OCI-LY7 (cell line): ENCODE measurements at places on chromosomes 7 and 10.

DNA sequence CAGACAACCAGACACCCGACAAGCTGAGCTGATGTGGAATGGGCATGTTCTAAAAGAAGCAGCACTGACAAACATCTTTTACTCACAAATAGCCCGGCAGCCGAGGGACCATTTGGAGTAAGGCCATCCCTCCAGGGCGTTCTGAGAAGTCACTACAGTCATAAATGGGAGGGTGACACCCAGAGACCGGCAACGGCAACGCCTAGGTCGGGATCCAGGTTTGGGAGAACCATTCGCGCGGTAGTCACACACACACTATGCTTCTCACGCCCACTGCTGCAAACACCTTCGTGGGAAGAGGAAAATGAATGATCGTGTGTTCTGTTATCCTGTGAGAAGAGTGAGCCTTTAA lies 9.8 kb downstream of the TNS3 start:
- no peak for DNase-seq

DNA sequence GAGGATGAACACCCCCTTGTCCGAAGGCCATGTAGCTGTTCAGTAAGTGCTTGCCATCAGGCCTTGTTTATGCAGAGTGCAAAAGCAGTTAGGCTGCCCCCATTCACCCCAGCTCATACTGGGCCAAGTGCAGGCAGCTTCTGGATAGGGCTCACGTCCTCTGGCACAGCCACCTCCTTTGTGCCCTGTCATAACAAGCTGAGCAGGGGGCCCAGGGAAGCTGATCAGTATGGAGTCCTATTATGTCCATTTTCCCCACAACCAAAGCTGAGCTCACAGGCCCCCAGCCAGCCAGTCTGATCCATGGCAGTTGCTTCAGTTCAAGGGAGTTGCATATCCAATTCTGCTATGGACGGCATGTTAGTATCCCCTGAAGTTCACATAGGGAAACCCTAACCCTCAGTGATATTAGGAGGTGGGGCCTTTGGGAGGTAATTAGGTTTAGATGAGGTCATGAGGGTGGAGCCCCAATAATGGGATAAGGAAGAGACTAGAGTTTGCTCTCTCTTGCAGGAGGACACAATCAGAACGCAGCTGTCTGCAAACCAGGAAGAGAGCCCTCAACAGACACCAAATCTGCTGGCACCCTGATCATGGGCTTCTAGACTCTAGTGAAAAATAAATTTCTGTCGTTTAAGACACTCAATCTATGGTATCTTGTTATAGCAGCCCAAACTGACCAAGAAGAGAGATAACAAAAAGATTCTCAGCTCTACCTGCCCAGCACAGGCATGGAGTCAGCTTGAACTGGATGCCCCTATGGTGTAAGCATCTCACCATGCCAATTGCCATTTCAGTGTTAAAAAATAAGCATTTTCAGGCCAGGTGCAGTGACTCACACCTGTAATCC lies 155.9 kb downstream of the FGFR2 start:
- DNase-seq = no peak

DNA sequence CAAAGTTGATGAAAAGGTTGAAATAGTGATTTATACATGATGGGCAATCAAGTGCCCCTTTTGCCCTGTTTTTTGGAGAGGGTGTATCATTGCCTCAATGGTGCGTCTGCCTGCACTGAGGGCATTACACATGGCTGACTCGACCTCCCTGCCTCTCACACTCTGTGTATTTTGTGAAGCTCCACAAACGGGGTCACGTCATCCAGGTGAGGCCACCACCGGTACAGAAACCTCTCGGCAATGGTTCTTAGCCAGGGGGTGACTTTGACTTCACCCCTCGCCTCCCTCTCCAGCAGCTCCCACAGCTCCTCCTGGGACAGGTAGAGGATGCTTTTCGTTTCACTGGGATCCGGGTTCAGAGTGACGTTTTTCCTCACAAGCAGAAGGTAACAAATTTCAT lies 6.3 kb downstream of the IDI2 start:
- DNase-seq = no peak

DNA sequence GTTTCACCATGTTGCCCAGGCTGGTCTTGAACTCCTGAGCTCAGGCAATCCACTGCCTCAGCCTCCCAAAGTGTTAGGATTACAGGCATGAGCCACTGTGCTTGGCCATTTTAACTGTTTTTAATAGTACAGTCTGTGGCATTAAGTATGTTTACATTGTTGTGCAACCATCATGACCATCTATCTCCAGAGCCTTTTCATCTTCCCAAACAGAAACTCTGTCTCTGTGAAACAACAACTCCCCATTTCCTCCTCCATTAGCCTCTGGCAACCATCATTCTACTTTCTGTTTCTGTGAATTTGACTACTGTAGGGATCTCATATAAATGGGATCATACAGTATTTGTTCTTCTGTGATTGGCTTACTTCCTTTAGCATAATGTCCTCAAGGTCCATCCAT lies 48.3 kb upstream of the SEPHS1 start:
- no peak for DNase-seq

DNA sequence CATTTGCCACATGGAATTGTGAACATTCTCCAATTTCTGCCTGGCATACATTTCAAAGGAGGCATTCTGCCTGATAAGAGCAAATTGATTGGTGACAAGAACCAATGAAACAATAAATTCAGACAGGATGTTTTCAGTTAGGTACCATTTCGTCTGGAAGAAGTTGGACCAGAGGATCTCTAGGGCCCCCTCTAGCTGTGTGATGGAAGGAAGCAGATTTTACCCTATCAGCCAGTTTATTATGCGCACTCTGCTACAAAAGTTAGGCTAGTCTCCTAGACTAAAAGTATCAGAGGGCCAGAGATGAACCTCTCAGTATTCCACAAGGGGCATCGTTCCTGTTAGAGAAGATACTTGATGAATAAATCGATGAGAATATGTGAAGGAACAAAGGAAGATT lies 118.0 kb downstream of the BUB3 start:
- DNase-seq = peak; percentile 1

- DNase-seq = no peak
Observed at GRCh38 chr10:75959209-75959608, 527.8 kb downstream of the LRMDA start.

DNA sequence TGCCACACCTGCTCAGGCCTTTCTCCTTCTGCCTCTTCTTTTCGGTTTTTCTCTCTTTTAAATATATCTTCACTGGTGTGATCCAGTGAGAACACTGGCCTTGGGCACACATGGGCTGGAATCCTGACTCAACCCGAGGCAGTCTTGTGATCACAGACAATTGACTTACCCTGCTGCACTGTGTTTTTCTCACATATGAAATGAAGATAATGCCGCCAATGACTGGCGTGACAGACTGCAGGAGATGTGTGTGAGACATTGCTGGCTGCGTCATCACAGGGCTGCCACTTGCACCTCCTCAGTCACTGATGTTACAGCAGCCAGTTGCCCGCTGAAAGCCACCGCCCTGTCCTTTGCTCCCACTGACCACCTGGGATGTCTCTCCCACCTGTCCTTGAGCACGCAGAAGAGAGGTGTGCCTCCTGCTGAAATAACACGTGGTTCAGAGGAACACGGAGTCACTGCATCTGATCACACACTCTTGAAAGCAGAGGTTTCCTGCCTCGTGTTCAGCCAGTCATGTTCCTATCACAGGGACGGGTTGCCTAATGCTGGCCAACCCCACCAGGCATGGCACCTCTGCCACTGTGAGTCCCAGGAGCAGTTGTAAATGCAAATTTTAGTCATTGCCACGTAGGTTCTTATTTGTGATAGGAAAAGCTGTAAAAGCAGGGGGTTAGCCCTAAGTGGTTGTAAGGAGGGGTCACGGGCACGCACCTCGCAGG lies 124.6 kb upstream of the LANCL2 start:
- DNase-seq = no peak

GRCh38 chr7:147497246-147497645 lies 1093.3 kb upstream of the C7orf33 start:
- no peak for DNase-seq

DNA sequence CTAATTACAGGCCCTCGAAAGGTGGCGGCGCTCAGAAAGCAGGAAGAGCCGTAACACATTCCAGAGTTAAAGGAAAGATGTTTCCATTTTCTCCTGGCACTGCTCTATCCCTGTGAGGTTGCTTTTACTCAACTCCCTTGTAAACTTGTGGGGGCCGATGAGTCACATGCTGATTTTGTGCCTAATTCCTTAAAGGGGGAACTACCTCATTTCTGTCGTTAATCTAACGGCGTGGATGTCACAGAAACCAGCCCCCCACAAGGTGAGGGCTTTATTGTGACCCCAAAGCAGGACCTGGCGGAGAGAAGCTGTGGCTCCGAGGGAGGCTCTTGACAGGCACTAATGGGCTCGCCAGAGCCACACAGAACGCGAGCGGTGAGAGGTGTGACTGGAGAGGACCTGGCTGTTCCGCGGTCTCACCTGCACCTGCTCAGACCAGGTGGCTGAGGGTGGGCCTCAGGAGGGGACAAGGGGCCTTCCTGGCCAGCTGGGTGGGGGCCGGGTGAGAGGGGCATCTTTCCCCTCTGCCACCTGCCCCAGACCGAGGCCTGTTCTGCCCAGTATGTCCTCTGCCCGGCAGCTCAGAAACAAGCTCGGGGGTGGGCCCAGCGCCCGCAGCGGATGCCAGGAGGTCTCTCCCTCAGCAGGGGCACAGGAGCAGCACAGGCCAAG lies 50.9 kb downstream of the CALML3 start:
- peak; percentile 30 for DNase-seq

GRCh38 chr7:118747473-118747872 lies 523.0 kb downstream of the ANKRD7 start:
- DNase-seq = no peak

DNA sequence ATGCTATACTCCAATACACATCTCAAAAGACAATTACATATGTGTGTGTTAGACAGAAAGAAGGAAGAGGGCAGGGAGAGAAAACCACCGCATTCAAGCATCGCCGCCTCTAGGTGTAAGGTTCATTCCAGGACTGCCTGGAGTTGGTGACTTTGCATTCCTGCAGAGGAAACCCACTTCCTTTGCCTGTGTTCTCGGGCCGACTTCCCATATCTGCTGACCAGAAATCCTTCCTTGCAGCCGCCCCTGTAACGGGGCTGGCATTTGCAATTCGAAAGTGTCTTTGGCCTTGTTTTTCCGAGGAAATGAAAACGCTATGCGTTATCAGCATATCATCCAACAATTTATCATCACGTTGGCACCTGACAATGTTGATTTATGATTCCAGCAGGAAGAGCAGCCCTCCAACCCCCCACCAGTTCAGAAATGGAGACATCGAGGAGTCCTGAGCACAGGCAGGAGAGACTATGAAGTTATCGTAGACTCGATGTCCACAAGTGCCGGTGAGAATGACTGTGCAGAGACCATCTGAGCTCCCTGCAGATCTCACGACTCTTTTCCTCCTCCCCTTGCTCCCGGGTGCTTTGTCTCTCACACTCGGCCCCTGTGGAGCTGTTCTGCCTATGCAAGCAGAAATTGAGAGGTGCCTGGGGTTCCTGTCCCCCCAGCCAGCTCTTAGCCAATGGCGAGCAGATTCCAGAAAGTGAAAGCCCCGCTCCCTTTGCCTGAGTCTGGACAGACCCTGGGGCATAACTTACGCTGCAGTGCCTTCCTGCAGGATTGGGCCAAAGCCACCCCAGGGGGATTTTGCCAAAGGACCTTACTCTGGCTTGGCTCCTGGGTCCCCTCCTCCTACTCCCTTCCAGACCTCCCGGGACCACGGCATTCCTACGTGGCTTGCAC lies 68.9 kb upstream of the FOXK1 start:
- DNase-seq = no peak

DNA sequence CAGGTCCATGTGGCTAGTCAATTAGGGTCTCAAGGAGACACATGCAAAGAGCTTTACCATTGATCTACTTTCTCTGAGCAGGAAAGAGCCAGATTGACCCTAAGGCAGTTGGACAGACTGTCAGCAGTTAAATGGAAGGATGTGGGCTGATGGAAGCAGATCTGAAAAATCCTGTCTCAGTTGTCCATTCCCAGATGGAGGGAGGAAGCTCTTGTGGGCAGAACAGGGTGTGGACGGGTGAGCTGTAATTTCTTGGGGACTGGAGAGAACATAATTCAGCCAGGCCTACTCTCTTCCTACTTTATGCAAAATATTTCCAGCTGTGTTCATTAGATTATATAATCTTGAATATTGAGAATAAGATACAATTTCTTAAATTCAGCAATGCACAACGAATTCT lies 163.6 kb downstream of the GNAT3 start:
- no peak for DNase-seq

DNA sequence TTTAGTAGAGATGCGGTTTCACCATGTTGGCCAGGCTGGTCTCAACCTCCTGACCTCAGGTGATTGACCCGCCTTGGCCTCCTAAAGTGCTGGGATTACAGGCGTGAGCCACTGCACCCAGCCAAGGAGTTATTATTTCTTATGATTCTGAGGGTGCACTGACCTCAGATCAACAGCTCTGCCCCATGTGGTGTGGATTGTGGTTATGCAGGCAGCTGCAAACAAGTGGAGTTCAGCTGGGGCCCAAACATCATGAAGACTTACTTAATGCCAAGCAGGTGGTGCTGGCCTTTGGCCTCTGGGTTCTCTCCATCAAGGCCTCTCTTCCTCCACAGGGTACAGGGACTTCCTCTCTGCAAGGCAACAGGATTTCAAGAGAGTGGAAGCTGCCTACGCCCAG lies 45.1 kb upstream of the OPTN start:
- DNase-seq = no peak

DNA sequence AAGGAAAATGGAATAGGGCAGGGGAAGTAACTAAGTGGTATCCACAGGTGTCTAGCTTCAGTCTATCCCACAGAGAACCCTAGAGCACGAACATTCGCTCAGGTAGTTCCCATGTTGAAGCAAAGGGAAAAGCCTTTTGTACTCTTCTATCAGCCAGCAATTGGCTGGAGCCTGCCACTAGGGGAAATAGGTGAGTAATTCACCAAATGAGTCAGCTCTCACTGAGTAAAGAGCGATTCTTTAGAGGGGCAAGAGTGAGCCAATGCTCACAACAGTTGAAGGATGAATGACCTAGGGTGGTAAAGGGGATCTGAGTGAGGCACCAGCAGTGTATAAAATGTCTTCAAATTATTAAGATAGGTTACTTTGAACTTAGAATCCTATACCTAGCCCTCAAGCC lies 94.1 kb upstream of the ZNF800 start:
- DNase-seq = no peak

GRCh38 chr10:62691336-62691735 lies 113.2 kb upstream of the ADO start:
- no peak for DNase-seq

- no peak for DNase-seq
Observed at GRCh38 chr10:13859979-13860654, 273.4 kb downstream of the PRPF18 start.
